Progenitor cell of endocrine pancreas (in vitro differentiated cells): ENCODE measurements at places on chromosomes 5 and 9. TPM values are rescaled to one million over a fixed set of nuclear protein-coding genes. Genes with fewer than 3 reads are reported as not detected.

The HMCN2 gene
- 0.26 and 0.31 TPM in 2 replicates for total RNA-seq

The SPAG8 gene
- total RNA-seq = 2.9 and 3.2 TPM in 2 replicates

The HSD17B3 gene
- total RNA-seq = 0.33 TPM in 1 of 2 replicates, not detected in the other

The FPGS gene
- total RNA-seq = 75.0 and 78.4 TPM in 2 replicates

The COL15A1 gene
- not detected in 2 replicates for total RNA-seq

DNA sequence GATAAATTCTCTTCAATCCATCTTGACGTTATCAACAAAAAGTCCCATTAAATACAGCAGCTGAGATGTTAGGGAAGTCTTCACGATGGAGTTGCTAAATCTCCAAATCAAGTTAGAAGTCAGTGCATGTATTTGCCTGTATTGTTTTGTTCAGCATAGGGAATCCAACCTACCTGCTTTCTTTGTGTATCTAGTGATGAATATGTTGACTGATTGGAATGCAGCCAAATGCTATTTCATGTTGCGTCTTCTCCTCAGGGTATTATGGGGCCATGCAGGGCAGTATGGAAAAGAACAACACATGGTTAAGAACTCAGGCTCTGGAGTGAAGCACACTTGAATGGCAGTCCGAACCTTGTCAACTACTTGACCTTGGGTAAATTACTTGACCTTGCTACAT is 529.5 kb upstream of the ZNF462 start:
- DNase-seq = no peak

DNA sequence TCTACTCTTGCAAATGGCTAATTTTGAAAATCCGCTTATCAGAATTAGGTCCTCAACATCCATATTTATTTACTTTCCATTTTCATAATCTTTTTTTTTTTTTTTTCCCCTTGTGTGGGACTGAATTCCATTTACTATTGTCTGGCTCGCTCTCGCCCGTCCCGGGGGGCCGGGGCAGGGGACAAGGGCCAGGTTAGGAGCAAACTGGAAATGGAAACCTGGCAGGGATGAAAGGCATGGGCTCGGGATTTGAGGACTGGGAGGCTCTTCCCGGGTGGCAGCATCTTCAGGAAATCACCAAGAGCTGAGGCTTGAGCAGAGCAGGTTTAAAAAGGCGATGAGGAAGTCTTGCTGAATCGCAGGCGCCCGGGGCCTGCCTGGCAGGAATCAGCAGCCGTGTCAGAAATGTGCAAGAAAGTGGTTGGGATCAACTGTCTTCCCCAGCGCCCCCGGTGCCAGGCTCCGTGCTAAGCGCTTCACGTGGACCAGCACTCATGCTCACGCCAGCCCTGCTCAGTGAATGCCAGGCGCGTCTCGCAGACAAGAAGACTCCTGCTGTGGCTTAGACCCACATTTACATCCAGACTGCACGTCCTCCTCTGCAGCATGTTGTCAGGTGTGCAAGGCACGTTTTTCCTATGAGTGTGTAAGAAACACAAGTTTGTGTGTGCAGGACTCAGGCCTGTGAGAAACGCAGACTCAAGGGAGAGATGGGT is 66.3 kb upstream of the UNC5A start:
- no peak for DNase-seq

GRCh38 chr5:175308701-175309100 is 135.3 kb downstream of the DRD1 start:
- no peak for DNase-seq

GRCh38 chr9:68428481-68428880 is 72.1 kb downstream of the PGM5 start:
- DNase-seq = no peak

- no peak for DNase-seq
Observed at GRCh38 chr5:28493456-28493855, 1455.1 kb upstream of the CDH9 start.

DNA sequence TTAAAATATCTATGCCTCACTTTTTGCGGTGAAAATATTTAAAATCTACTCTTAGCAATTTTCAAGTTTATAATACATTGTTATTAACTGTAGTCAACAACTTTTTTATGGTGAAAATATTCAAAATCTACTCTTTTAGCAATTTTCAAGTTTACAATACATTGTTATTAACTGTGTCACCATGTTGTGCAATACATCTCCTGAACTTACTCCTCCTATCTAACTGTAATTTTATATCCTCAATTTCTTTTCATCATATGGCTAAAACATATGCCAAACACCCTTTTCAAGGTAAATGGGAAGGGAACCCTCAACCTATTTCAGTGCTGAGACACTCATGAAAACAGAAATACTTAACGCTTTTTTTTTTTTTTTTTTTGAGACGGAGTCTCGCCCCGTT is 982.7 kb upstream of the DMAC1 start:
- DNase-seq = no peak

DNA sequence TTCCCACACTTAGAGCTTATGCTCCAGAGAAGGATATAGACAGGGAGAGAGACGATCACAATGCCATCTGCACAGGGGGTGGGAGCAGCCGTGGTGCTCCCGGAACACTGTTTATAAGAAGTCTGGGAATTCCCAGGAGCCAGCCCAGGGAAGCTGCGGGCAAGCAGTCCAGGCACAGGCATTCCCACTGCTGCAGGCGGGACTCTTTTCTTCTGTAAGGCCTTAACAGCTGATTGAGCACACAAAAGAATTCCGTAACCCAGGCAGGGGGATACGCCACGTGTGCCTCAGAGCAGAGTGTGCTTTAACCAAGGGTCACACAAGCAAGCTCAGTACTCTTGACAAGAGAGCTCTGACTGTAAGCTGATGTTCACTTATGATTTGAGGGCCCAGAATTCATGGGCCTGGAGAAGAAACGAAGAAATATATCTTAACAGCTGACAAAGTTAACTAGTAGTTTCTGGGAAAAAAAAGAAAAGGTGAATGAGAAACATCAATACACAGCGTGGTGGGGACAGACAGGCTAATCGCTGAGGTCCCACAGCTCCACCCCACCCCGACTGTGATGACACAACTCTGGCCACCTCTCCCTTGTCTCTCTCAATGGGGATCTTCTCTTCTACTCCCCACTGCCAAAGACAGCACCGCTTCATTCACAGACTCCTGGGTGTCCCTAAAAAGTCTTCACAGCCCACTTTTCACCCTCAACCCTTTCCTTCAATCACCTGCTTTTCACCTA is 85.9 kb upstream of the SIMC1 start:
- DNase-seq = no peak

DNA sequence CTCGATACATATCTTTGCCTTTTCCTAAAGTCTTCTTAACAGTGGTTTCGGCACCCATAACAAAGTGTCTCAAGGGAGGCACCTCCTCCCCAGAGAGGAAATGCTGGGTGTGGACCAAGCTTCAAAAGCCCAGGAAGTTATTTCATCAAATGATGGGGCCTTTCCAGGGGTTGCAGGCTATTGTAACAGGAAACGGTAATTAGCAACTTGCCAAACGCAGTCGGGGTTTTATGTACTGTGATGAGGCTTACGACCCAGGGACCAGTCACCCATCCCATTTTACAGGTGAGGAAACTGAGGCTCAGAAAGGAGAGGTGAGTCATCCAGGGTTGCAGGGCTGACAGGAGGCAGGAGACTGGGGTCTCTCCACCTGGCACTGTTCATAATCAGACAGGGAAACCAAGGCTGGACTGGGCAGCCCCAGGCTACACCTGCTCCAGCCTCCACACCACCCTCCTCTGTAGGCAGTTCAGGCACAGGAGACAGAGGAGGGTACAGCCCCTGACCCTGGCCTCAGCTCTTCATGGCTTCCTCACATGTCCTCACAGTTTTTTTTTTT is 30.0 kb upstream of the SUSD3 start:
- no peak for DNase-seq
